NCI-H82 (cell line): ENCODE measurements at places on chromosomes 12 and 14.

DNA sequence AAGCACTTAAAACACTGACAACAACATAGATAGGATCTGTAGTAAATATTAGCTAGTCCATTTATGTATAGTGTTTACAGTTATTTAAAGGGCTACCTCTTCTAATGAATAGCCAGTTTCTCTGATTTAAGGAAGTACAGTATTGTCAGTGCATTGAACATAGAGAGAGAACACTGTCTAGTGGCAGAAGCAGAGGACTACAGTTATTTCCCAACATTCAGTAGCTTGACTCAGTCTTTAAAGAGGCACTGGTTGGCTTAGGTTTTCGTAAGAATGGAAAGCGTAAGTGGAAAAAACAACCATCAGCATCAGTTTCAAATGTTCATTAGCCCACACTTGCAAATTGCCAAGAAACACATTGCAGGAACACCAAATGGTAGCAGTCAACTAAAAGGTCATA lies 125.0 kb upstream of the HMGA2 start:
- DNase-seq = no peak

- peak; percentile 89 for DNase-seq
Measured at GRCh38 chr12:111024205-111024801, 103.9 kb upstream of the MYL2 start.

GRCh38 chr14:36485773-36486172 lies 34.3 kb downstream of the NKX2-1 start:
- no peak for DNase-seq

- no peak for DNase-seq
Measured at GRCh38 chr12:109461049-109461845, 15.9 kb downstream of the KCTD10 start.

- no peak for DNase-seq
Measured at GRCh38 chr12:91496337-91496736, 313.7 kb upstream of the DCN start.

DNA sequence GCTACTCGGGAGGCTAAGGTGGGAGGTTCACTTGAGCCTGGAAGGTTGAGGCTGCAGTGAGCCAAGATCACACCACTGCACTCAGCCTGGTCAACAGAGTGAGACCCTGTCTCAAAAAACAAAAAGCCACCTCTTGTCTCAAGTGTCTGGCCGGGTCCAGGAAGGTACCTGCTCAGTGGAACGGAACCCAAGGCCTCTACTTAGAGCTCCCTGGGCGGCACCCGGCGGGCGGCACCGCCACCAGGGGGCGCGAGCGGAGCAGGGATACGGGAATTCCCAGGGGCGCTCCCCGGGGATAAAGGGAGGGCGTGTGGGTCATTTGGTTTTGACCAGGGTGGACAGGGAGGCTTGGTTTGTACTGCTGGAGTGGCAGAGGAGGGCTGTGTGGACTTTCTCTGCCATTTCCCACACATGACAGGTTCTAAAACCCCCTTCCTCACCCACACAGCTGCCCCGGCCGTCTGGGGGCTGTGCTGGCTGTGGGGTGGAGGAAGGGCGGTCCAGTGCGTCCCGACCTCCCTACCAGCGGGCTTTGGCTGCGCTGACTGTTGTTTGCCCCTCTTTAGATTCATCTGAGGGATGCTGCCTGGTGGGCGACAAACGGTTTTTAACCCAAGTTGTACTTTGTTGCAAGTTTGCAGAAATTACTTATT lies 91.4 kb downstream of the SETD3 start:
- DNase-seq = peak; percentile 81

GRCh38 chr12:70590051-70590450 lies 47.2 kb downstream of the PTPRB start:
- DNase-seq = peak; percentile 75

DNA sequence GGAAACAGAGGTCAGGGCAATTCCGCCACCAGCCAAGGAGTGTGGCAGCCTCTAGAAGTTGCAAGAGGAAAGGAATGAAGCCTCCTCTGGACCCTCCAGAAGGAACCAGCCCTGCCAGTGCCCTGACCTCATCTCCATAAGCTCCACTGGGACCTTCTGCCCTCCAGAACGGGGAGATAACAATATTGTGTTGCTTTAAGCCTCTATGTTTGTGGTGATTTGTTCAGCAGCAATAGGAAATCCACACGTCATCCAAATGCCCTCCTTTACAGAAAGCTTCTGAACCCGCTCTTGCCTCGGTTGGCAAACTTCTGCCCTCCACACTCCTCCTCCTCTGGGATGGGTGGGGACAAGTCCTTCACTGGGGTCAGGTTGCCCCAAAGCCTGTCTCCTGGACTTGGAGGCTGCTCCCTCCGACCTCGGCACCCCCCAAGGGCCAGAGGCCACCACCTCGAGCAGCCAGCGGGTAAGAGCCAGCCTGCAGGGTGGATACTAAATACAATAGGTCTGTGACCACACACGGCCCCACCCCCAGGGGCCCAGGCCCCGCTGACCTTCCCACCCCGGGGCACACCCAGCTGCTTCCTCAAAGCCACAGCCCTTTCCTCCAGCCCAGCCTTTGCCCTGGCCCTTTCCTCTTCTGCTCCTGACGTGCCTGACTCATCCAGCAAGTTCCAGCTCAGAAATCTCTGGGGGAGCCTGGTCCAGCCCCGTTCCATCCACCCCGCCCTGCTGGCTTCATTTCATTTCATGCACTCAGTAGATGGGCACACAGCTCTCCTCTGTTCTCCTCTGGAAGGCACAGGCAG lies 58.7 kb upstream of the NCOR2 start:
- DNase-seq = no peak

DNA sequence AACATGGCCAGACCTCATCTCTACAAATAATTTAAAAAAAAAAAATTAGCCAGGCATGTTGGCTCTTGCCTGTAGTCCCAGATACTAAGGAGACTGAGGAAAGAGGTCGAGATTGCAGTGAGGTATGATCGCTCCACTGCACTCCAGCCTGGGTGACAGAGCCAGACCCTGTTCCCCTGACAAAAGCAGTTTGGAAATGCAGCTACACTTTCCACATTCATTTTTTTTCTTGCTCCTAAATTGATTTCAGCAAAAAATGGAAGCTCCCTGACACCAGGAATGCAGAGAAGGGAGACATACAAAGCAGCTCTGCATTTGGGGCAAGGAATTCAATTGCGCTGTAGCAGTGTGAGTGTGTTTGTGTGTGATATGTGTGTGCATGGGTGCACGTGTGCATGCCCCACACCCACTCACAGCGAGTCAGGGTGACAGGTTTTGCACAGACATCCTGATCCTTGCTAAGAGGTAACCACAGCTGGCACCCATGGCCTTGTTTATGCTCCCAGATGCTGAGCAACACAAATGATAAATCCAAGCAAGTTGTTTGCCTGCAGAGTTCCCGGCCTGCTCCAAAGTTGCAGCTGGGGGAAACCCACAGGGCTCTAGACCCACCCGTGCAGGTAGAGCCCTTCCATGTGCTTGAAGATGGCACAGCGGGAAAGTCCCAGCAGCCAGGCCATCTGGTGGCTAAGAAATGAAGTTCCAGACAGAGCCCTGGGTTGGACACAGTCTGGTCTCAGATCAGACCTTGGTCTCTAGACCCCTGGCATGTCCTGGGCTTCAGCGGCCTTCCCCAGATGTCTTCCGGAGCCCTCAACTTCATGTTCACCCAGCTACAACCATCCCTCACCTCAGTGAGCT lies 25.9 kb upstream of the BDKRB2 start:
- no peak for DNase-seq

- no peak for DNase-seq
Measured at GRCh38 chr12:98238515-98239130, 276.8 kb upstream of the TMPO start.

DNA sequence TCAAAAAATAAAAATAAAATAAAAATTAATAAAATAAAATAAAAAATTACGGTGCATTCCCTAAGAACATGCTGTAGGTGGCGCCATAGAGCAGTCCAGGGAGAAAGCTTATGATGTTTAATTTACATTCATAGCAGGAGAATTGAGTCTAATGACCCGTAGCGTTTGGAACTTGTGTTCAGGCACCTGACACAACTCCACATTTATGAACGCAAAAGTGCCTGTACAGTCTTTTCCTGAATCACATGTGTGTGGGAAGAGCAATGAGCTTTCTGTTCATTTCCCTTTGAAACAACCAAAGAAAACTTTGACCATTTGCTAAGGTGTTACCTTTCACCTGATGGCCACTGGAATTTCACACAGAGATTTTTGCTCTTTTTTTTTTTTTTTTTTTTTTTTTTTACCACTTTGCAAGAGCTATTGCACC lies 60.6 kb upstream of the KCNA1 start:
- peak; percentile 60 for DNase-seq

DNA sequence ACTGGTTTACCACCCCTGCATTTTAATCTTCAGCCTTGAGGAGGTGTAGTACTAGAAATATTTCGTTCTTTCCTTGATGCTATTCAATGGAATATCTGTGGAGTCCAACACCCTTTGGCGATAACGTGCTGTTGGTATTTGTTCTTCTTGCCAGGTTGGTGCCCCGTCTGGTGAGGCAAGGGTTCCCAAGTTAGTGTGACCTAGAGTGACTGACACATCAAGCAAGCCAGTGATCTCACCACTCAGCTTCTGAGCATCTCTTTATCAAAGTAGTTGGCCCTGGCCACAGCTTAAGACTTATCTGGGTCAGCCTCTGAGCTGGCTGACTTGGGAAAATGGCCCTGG lies 60.2 kb downstream of the PLXNC1 start:
- DNase-seq = no peak

DNA sequence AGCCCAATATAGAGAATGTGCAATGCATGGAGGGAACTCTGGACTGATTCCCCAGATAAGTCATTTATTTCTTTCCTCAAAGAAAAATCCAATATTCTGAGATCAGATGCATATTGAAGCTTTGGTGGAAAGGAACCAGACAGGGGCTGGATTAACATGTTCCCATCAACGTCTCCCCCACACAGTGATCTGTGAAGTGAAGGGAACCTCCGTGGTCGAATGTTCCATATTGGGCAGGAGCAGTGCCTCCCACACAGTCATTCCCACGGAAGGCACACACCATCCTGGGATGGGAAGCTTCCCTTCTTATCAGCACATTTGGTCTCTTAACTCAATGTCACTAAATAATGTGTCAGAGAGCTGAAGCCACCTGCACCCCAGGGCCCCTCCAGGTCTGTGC lies 247.1 kb downstream of the BCL11B start:
- no peak for DNase-seq

DNA sequence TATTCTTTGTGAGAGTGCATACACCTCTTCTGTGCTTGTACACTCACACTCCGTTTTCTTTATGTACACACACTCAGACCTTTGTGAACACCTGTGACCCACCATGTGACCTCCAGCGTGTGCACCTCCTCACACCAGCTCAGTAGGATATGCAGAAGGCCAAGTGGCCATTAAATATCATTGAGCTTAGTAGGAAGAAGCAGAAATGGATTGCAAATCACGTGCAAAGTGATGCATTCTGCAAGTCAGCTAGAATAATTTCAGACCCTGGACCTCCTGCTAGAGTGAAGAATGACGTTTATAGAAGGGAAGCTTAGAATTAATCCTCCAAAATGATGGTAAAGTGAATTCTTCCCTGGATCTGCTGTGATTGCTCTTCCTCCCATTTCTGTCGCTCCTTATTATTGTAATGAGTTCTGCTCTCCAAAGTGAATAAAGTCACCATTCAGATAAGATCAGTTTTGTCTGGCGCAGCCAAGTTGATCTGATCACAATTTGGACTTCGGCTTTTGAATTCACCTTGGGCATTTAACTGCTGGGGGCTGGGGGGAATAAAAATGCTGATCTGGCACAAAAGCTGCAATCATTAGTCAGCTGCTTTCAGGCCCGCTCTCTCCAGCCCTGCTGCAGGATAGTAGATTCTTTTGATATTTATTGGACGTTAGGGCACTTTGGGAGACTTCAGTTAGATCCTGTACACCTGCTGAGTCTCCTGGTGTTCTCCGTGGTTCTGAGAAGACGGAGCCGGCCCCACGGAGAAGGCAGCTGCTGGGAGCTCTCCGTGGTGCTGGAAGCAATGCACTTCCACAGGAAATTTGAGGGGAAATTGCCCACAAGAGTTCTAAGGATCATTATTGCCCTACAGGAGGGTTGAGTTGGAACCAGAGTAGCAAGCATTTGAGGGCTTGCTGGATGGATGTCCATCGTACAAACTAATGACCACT lies 12.4 kb upstream of the NRXN3 start:
- DNase-seq = no peak

DNA sequence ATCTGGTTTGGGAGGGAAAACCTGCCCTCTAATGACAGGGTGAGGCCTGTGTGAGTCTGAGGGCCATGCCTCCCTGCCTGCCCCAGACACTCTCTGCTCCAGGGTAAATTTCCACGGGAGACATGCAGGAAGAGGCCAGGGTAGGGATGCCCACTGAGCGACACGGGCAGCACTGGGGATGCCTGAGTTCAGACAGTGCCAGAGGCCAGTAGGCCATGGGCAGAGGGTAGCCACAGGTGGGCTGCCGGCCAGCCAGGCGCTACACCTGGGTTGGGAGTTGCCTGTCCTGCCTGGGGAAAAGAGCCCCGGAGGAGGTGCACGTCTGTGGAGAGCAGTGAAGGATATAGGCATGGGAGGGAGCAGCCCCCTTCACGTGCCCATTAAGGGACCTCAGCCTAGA lies 3.6 kb downstream of the SERPINA12 start:
- no peak for DNase-seq

- no peak for DNase-seq
Measured at GRCh38 chr14:82251494-82251893, 717.8 kb upstream of the SEL1L start.

DNA sequence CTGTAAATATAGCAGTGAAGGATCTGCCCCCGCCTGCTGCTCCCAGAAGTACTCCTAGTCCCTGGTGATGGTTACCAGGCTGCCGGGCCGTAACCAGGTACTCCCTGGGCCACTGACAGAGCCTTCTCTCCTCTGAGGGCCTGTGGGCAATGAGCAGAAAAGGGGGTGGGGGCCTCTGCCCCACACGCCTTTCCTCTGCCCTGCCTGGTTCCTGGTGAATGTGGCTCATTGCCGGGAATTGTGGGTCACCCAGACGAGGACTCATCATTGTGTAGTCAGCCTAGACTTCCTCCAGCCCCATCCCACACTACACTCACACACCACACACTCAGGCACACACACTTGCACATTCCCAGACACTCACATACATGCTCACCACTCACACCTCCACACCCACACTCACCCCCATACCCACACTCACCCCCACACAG lies 35.7 kb upstream of the ACTN1 start:
- DNase-seq = no peak

GRCh38 chr14:100088226-100088625 lies 23.0 kb downstream of the EVL start:
- DNase-seq = no peak

- no peak for DNase-seq
Measured at GRCh38 chr12:25491396-25492325, 61.4 kb downstream of the LMNTD1 start.

DNA sequence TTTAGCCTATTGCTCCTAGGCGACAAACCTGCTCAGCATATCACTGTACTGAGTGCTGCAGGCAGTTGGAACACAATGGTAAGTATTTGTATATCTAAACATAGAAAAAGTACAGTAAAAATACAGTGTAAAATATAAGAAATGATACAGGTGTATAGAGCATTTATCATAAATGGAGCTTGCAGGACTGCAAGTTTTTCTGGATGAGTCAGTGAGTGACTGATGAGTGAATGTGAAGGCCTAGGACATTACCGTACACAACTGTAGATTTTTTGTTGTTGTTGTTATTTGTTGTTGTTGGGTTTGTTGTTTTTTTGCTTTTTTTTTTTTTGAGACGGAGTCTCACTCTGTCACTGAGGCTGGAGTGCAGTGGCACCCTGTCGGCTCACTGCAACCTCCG lies 33.4 kb downstream of the PNMA1 start:
- no peak for DNase-seq
